Suppressor macrophage treated with lipopolysaccharide for 1 hour (primary cell): ENCODE measurements at places on chromosomes 7 and 10.

DNA sequence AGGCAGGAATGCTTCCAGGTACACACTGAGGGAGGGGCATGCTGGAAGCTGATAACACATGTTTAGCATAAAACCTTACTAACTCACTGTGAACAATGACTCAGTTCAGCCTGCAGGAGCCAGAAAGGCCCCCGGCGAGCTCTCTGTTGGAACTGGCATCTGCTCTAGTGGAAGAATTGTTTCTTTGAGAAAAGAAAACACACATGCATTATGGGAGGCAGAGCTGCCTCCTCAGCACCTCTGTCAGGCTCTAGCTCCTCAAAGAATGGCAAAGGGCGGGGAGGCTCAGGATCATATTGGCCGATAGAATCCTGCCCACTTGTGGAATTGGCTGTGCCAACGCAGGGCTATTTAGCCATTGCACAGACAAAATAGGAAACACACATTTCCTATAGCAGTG, 338.3 kb downstream of the CXCL12 start:
- no peak for DNase-seq

- no peak for DNase-seq
These were observed 1.9 kb upstream of the SNX13 start for GRCh38 chr7:17942231-17942630.

- peak; percentile 56 for DNase-seq
These were observed 110.7 kb downstream of the RNF32 start for GRCh38 chr7:156751319-156751718.

GRCh38 chr7:135644154-135644553, 18.2 kb upstream of the STMP1 start:
- no peak for DNase-seq

DNA sequence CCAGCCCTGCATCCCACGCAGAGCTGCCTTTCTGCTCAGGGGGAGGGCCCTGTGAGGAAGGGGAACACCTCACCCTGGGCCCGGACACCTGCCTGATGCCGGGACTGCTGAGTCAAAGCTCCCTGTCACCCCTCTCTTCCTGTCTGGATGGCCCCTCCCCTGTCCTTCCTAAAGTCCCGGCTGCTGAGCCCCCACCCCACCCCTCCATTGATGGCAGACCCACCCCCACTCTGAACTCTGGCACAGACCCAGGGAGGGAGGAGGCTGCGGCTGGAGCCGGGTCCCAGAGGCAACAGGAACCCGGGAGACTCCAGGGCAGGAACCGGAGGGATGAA, 78.7 kb downstream of the ELFN1 start:
- no peak for DNase-seq

DNA sequence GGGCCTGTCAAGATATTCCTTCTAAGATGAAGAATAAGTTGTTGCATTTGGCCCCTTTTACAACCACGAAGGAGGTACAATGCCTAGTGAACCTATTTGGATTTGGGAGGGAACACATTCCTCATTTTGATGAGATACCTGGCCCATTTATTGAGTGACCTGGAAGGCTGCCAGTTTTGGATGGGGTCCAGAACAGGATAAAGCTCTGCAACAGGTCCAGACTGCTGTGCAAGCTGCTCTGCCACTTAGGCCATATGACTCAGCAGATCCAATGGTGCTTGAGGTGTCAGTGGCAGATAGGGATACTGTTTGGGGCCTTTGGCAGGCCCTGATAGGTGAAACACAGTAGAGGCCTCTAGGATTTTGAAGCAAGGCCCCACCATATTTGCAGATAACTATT, 704.6 kb downstream of the CCSER2 start:
- no peak for DNase-seq

DNA sequence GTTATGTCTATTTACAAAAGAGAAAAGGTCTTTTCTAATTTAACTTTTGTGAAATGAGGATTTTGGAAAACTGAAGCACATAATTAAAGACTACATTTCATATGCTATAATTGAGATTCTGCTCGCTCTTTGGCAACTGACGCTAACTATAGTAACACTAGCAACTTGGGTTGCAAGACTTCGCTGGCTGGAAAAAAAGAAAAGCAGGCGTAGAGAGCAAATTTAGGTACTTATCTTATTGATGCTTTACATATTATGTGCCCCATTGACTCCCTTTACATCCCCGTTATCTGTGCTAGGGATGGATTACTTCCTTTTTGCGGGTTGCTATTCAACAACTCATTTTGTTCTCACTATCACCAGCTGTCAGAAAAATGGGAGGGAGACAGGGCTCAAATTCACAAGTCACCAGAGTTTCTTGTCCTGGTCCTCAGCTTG, 10.5 kb downstream of the SEMA3C start:
- DNase-seq = no peak

DNA sequence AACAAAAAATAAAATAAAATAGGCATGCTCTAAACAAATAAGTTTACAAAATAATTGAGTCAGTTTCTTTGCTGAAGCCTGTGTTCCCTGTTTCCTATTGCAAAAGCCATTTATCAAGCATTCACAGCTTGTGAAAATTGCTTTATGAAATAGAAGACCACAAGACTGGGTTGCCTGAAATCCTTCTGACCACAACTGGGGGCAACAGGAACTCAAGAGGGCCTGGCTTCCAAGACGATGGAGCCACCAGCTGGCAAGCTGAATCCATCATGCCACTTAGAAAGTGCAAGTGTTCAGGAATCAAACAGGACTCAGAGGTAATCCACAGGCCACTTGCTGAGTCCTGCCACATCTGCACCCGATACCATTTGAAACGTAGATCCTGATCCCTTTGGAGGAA, 752 bp upstream of the ABCA13 start:
- DNase-seq = no peak

- DNase-seq = no peak
These were observed 165.9 kb downstream of the PLXNA4 start for GRCh38 chr7:132410385-132410784.

GRCh38 chr7:129098409-129099084, 43.6 kb upstream of the TNPO3 start:
- no peak for DNase-seq

- no peak for DNase-seq
These were observed 233.7 kb upstream of the PTN start for GRCh38 chr7:137577184-137577583.

- DNase-seq = no peak
These were observed 35.8 kb upstream of the LYZL1 start for GRCh38 chr10:29252811-29253689.

DNA sequence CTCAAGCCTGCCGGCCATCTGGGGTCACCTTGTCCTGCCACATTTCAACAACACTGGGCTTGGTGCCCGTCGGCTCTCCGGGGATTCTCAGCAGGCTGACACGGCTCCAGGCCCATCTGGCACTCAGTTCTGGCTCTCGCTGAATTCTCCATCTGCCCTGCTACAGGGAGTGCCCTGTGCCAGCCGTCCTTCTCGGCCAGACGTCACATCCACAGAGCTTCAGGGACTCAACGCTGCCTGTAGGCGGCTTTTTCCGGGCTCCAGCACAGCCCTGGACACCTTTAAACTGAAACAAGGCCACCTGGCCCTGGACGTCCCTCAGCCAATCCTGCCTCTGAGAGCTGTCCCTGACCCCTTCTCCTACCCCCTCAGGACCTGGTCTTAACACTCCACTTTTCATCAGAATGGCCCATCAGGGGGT, 43.0 kb downstream of the TMEM130 start:
- no peak for DNase-seq

DNA sequence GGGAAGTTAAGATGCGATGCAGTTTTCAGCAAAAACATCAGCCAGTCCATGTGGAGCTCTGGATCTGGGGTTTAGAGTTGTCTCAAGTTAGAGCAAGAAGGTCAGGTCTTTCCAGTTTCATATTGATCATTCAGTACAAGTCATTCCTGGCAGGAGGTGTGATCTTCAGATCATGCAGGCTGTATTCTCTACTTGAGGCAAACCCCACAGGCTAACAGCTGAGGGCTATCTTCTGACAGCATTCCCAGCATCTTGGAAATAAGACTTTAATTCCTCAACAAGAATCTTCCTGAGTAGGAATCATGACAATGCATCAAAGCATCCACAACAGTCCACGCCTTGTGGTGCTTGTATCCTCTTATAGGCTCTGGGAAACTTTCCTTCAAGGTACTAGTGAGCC, 94.9 kb upstream of the ZNF438 start:
- DNase-seq = no peak
